ENCODE measurements at places on chromosomes 7 and 10.

DNA sequence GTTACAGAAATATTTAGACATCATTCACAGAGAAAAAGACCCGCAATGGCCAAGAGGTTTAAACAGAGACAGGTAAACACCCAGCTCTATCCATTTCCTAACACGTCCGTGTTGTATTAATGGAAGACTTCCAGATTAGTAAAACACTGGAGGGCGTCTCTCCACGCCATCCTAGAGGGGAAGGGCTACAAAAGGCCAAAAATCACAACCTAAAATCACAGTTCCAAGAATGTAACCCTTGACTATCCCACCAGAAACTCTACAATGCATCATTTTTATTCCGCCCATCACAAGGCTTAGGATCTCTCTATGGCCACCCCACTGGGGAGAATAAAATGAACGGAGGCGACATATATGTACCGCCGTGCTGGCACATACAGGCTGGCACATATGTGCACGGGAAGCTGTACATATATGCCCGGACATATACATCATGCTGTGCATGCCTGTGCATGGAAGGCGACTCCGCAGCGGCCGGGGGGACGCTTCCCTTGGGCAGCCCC, 734 bp downstream of the PCLO start:
- DNase-seq, result no peak

DNA sequence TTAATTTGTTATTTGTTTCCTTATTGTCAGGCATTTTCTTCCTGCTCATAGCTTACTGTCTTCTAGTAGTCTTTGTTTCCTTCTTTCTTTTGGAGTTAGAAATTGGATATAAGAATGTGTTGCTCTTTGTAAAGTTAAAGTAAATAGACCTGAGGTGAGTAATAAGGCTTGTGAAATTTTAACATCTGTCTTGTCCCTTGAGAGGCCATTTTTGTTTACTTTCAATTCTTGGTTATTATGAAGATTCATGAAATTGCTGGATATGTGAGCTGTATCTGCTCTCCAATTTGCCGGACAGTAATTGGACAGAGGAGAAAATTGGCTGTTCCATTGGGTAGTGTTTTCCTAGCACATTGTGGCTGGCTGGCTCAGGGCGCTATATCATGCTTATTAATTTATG, 260.7 kb downstream of the EXOC4 start:
- no peak for DNase-seq

DNA sequence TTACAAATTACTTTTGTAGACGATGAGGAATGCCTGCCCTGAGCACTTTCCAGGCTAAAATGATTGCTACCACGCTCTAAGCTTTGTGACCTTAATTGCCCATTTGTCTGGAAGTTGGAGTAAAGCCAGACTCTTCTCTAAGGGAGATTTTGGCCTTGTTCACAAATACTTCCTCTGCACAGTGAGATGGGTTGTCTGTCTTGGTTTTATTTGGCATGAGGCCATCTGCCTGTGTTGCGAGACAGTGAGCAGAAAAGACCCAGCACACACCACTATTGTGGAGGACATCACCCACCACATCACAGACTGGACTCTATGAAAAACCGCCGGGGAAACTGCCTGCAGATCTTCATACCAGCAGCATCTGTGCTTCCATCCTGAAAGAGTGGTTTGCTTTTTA, 138.4 kb downstream of the BICC1 start:
- no peak for DNase-seq

DNA sequence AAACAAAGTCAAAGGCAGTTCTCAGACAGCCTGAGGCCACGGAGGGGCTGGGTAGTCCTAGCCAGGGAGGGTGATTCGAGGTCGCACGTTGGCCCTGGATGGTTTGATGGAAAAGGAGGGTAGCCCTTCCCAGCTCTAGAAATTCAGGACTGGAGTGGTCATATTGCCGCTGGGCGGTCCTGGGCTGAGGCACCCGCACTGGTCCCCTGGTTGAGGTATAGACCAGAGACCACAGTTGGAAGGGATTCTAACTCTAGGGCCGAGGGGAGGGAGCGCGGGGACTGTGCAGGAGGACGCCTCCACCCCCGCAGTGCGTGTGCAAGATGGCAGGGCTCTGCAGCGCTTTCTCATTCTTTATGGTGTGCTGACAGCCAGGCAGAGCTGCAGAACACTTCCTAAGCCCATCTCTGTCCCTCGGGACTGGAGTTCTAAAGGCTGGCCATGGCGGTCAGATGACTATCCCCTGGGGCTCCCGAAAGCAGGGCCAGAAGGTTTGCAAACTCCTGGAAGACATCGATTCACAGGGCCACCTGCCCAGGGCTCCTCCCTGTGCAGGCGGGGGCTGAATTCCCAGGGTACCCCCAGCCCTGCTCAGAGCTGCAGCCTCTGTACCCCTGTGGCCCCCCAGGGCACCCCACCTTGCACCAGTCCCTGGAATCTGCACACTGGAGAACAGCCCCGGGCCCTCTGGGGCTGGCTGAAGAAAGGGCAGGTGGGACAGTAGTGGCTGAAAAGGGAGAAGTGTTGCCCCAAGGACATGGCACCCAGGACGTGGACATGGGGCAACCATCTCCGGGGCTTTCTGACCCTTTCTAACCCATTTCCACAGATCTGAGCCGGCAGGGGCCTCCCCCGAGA, 51.0 kb upstream of the ELN start:
- no peak for DNase-seq

DNA sequence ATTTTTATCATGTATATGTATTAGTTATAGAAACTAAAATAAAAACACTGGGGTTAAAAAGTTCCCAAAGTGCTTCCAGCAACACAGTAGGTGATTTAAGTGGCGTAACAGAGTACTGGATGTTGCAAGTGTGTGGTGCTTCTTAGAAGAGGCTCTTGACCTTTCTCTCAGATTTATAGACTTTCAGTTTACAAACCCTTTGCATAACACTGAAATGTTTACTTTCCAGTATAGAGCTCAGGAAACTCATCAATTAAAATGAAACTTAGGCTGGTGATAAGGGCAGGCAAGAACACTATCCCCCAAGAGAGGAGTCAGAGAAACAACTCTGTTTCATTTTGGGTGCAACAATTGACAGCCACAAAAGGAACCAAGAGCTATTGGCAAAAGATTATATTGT, 27.5 kb upstream of the SMC3 start:
- no peak for DNase-seq

GRCh38 chr7:82382276-82382675, 61.3 kb downstream of the CACNA2D1 start:
- no peak for DNase-seq

- DNase-seq, result no peak
Observed at GRCh38 chr10:87966459-87966858, 103.0 kb downstream of the PTEN start.

GRCh38 chr7:106152313-106152665, 40.2 kb upstream of the SYPL1 start:
- no peak for DNase-seq

DNA sequence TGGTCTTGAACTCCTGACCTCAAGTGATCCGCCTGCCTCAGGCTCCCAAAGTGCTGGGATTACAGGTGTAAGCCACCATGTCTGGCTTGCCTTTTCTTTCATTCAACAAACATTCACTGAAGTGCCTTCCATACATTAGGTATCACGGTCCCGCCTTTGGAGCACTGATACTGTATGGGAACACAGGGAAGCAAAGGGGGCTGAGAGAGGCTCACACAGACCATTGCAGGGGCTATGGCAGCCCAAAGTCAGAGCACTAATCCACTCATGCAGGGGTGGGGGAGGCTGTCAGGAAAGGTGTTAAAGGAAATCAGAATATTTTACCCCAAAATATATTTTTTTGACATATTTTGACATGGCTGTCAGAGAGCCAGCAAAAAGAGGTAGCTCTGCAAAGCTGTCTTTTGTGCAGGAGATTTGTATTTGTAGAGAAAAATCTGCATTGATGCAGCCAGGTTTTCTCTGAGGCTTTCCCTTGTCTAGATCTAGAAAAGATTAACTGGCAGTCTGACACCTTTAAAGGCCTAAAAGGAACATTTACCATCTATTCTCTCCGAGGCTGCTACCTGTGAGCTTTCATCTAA, 42.0 kb upstream of the PDLIM1 start:
- no peak for DNase-seq

GRCh38 chr10:120414946-120415345, 42.1 kb upstream of the PLPP4 start:
- DNase-seq, result no peak

DNA sequence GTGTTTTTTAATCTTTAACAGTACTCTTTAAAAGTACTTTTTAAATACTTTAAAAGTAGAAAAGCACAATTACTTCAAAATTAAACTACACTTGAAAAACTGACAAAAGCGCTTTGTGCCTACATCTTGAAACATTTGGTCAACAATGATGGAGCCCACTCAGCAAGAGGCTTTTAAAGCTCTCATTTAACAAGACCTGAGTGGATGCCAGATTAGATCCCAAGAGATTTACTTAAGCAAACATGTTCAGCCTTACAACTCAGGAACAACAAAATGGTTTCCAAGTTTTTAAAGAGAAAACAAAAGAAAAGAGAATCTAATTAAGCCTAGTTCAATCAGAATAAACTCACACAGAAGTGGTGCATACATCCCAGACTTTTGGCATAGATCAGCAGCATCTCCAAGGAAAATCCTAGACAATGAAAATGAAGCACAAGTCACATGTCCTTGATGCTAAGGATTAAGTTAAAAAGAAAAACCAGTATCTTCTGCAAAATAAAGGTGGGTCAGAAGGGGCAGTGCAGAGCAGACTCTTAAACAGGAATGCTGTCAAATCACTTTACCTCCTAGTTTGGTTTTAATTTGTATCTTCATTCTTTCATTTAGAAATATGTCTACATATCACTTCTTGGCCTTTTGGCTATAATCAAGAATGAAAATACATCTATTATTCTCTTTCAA, 26.2 kb downstream of the HIBADH start:
- no peak for DNase-seq
